Right atrium auricular region (tissue), 2 donors: ENCODE measurements at places on chromosomes 1 and 21. TPM values are rescaled to one million over a fixed set of nuclear protein-coding genes. Genes with fewer than 3 reads are reported as not detected.

Gene NLRP3
- 1.0 TPM for total RNA-seq

Gene DENND2D
- total RNA-seq = 5.7 TPM

Gene NTPCR
- total RNA-seq = 27.3 TPM

Gene ITLN2
- 6.3 TPM for total RNA-seq

Gene PPFIA4
- 16.3 TPM for total RNA-seq

GRCh38 chr1:159798893-159799292, 3.3 kb upstream of the FCRL6 start:
- peak; percentile 64 for DNase-seq

Gene MFSD2A
- total RNA-seq = 2.6 TPM

GRCh38 chr1:69993810-69994209, 211.6 kb downstream of the LRRC40 start:
- no peak for DNase-seq

DNA sequence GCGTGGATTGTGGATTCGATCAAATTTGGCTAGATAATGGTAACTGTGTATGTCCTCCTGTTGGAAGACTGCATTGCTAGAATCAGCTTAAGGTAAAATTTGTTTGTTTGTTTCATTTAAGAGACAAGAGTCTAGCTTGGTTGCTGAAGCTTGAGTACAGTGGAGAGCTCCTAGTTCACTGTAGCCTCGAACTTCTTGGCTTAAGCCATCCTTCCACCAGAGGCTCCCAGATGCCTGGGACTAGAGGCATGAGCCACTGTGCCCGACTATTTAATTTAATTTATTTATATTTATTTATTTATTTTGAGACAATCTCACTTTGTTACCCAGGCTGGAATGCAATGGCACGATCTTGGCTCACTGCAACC, 1.5 kb downstream of the PHACTR4 start:
- no peak for DNase-seq

DNA sequence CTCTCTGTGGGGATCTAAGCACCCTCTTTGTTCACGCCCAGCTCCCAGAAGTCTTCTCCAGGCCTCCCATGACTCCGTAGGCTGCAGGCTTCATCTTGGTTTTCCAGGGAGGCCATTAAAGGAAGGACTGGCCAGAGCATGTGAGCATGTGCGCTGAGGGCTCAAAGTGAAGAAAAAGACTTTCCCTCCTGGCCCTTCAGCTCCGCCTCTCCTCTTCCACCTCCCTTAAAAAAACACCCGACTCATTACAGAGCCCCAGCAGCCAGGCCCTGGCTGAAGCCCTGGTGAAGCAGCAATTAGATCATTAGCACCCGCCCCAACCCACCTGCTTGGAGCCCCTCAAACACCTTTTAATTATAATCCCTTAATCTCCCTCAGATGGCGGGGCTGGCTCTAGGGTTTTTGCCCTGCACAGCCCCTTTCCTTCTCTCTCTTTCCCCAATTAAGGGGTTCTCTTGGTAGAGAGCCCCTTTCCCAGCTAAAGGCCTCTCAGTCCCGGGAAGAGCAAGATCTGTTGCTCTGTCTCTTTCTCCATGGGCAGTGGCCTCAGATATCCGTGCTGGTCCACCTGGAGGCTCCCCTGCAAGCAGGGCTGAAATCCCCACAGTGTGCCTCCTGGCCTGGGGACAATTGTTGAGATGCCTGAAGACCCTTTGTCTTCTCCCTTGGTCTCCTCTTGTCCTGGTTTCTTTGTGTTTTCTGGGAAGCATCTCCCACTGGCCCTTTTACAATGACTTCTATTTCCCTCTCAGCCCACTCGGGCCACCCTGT, 30.5 kb downstream of the RHBG start:
- DNase-seq = no peak

DNA sequence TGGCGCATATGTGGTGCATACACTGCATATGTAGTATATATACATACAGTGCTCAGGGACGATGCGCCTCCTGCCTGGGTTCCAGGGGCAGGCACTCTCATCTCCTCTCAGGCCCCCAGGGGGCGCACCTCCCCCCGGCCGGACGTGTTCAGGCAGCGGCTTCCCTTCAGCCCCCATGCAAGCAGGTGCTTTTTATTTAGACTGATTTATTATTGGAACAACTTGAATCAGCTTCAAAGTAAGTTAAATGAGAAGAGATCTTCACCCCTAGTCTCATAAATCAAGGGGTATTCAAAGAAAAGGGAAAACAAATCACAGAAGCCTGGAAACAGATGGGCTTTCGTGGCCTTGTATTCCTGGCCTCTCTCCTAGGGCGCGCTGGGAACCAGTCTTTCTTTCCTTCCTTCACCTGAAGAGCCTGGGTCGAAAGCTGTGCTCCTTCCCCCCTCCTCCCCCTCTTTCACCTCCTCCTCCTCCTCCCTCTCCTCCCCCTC, 64.6 kb downstream of the UBIAD1 start:
- no peak for DNase-seq

GRCh38 chr1:117981455-117982192, 52.1 kb downstream of the WDR3 start:
- DNase-seq = no peak

GRCh38 chr1:208892147-208892546, 648.0 kb upstream of the PLXNA2 start:
- DNase-seq = no peak

GRCh38 chr1:76068542-76068941, 6.0 kb upstream of the ST6GALNAC3 start:
- DNase-seq = no peak

- DNase-seq = no peak
Observed at GRCh38 chr1:56644064-56644918, 823 bp upstream of the PRKAA2 start.

GRCh38 chr1:10360045-10360444, 38.8 kb upstream of the PGD start:
- no peak for DNase-seq

Gene EDARADD
- total RNA-seq = not detected

- DNase-seq = no peak
Observed at GRCh38 chr1:11845641-11846335, 1.8 kb downstream of the NPPA start.

Gene LCE1D
- not detected for total RNA-seq

GRCh38 chr1:224067621-224068457, 46.1 kb upstream of the FBXO28 start:
- DNase-seq = no peak

- no peak for DNase-seq
Observed at GRCh38 chr21:17794518-17795145, 24.5 kb downstream of the C21orf91 start.

DNA sequence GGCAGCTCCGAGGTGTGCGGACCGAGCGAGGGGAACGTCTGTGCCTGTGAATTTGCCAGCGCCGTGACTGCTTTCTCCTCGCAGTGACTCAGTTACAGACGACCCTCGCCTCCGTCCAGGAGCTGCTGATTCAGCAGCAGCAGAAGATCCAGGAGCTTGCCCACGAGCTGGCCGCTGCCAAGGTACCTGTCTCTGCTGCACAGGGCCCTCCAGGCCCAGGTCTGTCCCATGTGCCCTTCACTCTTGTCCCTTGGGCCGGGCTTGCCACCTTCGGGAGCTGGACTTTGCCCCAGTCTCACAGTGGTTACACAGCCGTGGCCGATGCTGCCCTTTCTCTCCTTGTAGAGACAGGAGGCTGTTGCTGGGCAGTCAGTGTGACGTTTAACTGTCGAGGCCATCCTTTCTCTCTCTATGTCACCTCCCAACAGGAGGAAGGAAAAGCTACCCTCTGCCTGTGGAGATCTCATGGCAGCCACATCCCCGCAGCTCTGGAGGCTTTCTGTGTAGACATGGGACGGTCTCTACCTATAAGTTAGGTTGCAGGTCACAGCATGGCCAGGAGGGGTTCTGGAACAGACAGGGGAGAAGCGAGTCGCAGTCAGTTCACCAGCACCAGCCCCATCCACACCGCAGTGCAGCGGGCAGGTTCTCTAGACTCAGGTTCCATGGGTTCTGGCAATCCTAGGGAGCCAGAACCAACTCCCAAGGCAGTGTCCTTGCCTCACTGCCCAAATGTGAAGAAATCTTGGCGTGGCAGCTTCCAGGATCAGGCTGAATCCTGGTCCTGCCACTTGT, 149.7 kb downstream of the PEX14 start:
- DNase-seq = no peak

Gene HPDL
- total RNA-seq = not detected

DNA sequence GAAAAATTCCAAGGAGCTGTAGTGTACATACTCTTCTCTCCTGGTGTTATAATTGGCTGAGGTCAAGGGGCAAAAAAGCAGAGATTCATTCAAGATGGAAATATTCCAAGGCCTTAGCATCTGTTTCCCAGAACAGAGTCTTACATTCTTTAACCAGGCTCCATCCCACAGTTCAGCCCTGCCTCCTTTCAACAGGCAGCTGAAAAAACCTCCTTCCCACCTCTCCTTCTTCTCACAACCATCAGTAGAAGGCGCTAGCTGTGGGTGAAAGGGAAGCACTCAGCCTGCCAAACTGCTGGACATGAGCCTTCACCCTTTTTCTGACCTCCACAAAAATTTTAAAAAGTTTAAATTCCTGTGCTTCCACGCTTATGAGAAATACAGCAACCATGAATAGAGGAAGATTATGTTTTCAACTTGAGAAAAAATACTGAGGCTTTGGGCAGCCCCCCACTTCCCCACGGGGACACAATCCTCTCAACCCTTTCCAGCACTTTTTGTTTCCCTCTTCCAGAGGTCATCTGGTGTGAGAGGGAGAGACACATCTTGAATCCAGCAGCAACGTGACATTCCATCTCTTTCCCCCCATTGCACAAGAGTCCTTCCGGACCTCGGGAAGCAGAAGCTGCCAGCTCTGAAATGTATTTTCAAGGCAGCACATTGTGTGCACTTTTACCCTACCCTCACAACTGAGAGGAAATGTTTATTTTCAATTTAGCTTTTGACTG, 43.2 kb upstream of the FMO2 start:
- peak; percentile 75 for DNase-seq

GRCh38 chr1:35929730-35930592, 944 bp upstream of the AGO3 start:
- peak; percentile 75 for DNase-seq

Gene PRDX6
- 590 TPM for total RNA-seq

DNA sequence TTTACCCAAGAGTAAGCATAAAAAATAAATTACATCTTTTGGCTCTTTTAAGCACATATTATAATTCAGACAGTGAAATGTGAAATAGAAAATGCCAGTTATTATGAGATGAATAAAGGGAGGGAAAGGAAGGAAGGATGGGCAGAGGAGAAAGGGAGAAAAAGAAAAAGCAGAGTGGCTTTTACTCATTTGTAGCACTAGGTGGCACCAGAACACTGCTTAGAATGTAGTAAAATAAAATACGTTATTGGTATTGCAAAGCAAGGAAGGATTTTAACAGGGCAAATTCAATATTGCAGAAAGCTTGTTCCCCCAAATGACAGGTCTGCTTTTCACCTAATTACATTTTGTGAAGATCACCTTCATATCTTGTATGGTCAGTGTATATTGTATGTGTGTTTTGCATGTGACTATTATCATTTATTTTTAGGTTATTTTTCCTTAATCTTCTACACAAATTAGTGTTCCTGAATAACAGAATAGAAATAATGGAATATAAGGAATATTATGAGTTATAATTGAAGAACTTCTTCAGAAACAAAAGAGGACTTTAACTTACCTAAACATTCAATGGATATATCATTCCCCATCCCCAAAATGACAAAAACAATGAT, 9.1 kb upstream of the PCNX2 start:
- no peak for DNase-seq

- no peak for DNase-seq
Observed at GRCh38 chr1:179083533-179083932, 1.7 kb downstream of the TOR3A start.

Gene TFAP2E
- not detected for total RNA-seq

DNA sequence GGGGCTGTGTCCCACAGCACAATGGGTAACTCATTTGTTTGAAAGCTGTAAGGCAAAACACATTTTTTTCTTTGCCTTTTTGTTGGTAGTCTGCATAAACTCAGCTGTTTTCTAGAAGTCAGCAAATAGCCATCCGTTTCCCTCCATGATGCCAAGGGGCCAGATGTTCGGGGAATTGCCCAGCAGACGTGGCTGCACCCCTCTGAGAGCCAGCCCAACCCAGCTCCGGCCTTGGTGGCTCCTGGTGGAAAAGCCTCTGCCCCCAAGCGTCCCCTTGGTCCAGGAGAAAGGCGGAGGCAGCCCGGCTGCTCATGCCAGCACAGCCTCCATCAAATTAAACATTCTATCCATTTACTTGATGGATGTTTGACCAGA, 58.4 kb upstream of the ADARB1 start:
- DNase-seq = no peak

Gene NPPA
- 132,613 TPM for total RNA-seq

DNA sequence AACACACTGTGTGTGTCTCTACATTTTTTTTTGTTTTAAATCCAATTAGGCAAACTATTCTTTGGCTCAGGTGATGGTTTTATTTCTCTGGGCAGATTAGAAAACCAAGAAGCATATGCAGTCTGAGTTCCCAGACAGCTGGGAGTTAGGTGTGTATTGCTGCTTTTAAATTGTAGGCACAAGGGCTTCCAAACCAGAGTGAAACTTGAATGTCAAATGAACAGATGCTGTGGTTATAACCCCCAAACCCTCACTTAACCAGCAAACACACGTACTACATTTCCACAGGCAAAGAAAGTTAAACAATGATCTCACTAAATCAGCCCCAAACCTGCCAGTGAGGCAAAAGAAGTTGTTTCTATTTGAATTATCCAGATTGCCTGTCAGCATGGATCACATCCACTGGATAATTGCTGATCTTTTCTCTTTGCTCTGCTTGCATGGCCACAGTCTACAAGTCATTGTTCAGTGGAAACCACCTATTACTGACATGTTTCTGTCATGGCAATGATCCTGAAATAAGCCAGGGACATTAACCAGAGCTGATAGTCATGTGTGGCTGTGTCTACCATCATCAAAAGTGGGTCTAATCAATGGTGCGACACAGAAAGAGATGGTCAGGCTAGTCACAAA, 576.5 kb upstream of the PLXNA2 start:
- DNase-seq = no peak

GRCh38 chr1:112708002-112708448, 1.1 kb upstream of the RHOC start:
- DNase-seq = no peak

DNA sequence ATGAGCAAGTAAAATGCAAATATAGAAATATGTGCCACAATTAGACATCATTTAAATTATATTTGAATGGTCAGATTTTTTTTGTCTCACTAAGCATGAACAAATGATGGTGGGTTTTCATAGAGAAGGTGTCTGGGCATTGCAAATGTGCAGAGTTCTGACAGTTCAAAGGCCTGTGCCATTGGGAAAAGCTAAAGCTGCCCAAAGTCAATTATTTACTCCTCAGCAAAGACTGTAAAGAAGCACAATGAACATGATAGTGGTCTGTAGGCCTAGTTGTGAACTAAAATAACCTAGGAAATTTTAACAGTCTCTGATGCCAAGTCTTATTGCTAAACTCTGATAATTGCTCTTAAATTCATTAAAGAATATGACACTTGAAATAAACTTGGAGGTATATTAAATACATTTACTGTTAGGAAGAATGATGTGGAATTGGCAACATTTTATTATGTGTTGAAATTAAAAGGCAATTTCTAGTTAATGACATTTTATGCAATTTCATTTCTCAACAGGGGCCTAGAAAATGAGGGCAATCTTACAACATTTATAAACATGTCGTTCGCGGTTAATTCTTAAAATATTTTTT, 874.3 kb upstream of the ADAMTS5 start:
- DNase-seq = no peak

GRCh38 chr1:82160036-82160435, 359.3 kb downstream of the ADGRL2 start:
- DNase-seq = no peak

- no peak for DNase-seq
Observed at GRCh38 chr1:57483954-57484353, 60.1 kb upstream of the DAB1 start.

Gene OR2G6
- not detected for total RNA-seq

Gene GRHL3
- 0.24 TPM for total RNA-seq
